ENCODE measurements at places on chromosomes 3 and 15.

DNA sequence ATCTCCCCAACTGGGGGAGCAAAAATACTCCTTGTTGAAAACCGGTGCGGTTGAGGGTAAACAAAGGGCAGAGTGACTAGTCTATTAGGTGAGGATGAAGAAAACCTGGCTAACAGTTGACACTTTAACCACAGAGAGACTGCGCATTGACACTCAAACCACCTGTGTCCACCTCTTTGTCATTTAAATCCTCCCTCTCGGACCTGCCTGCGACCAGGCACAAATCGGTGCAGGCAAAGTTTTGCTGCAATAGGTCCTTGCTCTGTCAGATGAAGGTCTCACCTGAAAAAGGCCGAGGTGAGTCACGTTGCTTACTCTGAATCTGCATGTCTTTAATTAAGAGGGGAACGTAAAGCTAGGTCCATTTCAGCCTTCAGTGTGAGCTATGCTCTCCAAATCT lies 494.1 kb upstream of the DPPA4 start:
- DNase-seq = no peak

- no peak for DNase-seq
Measured at GRCh38 chr15:26081758-26082220, 218.7 kb upstream of the ATP10A start.

GRCh38 chr3:190017521-190018288 lies 103.0 kb downstream of the P3H2 start:
- DNase-seq = peak; percentile 13

- no peak for DNase-seq
Measured at GRCh38 chr3:195889870-195890295, 18.5 kb downstream of the TNK2 start.

GRCh38 chr3:156483961-156484787 lies 70.7 kb downstream of the SSR3 start:
- DNase-seq = no peak

DNA sequence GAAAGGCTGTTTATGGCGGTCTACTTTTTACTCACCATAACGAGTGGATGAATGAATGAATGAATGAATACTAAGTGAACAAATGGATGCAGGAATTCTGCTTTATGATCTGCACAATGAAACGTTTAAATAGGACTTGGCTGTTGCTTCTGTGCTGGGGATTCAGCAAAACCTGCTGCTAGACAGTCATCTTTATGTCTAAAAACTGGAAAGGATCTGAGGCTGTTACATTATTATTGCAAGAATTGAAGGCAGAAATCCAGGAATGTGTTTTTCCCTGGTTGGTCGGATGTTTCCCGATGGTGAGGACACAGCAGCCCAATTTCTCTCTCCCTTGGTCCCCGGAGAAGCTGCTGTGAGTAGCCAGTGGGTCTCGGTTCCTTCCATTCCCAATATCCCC lies 94.2 kb downstream of the GABRG3 start:
- no peak for DNase-seq

All from NCI-H524 treated with DMSO at 0.1 percent for 48 hours (cell line).